NT2/D1 (cell line): ENCODE measurements at places on chromosomes 5 and 9.

DNA sequence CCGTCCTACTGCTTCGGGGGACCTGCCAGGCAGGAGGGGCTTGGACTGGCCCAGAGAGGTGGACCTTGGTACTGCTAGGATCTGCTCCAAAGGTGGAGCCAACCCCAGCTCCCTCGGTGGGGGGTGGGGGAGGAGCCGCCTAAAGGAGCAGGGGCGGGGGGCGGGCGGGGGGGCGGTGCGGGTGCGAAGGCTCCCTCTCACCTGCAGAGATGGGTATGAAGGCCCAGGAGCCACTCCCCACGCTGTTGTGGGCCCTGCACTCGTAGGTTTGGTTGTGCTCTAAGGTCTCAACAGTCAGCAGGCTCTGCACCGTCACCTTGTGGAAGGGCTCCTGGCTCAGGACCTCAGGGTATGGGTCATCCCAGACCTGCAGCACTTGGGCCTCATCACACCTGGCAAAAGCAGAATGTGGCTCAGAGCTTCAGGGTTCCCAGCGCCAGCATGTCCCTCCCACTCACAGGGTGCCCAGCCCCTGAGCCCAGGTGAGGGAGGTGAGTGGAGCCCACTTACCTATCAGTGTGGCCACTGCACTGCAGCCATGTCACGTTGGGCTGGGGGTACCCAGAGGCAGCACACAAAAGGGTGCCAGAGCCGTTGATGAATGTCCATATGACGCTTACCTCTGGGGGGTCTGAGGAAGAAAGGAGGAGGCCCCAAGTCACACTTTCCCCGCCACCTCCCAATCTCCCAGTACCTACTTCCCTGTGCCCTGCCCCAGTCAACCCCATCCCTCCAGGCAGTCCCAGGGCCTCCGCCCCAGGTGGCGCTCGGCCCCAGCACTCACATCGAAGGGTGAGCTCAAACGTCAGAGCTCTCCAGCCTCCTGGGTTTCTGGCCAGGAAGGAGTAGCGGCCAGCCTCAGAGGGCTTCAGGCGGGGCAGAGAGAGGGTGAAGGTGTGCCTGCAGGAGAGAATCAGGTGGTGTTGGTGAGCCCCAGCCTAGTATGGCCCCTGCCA, 16.4 kb downstream of the CSF1R start:
- DNase-seq, result no peak

- no peak for DNase-seq
Measured at GRCh38 chr9:137788561-137789294, 88.9 kb upstream of the CACNA1B start.

DNA sequence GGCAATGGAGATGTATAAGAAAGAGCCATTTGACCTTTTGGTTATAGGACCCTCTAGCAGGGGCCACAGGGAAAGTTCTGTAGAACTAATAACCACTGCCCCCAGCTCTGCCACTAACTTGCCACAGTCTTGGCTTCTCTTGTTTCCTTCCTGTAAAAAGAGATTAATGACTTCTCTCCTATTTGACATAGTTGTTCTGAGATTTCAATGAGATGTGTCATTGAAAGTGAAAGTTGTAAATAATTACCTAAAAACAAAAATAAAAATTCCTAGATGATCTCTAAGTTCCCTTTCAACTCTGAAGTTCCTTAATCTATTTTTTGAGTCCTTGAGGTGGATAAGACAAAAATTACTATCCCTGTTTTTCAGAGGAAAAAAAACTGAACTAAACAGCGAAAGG, 1.4 kb upstream of the KIF12 start:
- no peak for DNase-seq

DNA sequence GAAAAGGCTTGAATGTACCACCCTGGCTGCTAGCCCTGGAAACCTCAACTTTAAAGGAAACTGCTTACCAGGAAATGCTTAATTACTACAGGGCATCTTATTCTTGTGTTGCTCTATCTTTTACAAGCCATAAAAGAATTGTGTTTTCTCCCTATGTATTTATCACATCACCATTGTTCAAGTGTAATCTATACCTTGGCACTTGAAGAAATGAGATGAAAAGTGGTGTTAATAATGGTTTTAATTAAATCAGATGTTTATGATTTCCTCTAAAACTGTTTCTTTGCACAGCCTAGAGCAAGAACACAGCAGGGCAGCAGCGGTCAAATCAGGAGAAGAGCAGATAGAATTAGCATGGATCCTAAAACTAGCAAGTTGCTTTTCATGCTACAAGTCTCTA, 131.8 kb upstream of the RGMB start:
- no peak for DNase-seq

DNA sequence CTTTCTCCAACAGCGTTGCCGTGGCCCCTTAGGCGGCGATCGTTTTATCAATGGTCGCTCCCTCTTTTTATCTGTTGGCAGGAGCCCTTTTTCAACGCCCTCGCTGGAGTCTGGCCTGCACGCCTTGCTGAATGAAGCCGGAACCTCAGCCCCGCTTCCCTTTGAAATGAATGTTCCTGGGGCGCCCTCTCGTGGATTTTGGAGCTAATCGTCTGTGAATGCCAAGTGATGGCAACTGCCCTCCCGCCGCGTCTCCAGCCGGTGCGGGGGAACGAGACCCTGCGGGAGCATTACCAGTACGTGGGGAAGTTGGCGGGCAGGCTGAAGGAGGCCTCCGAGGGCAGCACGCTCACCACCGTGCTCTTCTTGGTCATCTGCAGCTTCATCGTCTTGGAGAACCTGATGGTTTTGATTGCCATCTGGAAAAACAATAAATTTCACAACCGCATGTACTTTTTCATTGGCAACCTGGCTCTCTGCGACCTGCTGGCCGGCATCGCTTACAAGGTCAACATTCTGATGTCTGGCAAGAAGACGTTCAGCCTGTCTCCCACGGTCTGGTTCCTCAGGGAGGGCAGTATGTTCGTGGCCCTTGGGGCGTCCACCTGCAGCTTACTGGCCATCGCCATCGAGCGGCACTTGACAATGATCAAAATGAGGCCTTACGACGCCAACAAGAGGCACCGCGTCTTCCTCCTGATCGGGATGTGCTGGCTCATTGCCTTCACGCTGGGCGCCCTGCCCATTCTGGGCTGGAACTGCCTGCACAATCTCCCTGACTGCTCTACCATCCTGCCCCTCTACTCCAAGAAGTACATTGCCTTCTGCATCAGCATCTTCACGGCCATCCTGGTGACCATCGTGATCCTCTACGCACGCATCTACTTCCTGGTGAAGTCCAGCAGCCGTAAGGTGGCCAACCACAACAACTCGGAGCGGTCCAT, 10.0 kb downstream of the S1PR3 start:
- DNase-seq, result peak; percentile 86

DNA sequence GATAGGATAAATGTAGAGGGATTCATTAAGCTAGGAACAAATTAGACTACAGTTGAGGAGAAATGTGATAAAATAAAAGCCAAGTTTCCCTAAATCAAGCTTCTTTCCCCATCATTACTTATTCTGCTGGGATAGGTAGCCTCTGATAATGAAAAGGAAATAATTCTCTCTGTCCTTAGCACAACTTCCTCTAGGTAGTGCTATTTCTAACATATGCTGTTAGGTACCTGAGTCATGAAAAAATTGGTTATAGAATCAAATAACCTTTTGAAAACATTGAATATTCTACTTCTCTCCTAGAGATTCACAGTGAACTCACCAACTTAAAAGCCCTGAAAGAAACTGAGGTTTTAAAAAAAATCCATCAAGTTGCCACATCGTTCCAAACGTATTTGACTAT, 1793.1 kb downstream of the EFNA5 start:
- no peak for DNase-seq

DNA sequence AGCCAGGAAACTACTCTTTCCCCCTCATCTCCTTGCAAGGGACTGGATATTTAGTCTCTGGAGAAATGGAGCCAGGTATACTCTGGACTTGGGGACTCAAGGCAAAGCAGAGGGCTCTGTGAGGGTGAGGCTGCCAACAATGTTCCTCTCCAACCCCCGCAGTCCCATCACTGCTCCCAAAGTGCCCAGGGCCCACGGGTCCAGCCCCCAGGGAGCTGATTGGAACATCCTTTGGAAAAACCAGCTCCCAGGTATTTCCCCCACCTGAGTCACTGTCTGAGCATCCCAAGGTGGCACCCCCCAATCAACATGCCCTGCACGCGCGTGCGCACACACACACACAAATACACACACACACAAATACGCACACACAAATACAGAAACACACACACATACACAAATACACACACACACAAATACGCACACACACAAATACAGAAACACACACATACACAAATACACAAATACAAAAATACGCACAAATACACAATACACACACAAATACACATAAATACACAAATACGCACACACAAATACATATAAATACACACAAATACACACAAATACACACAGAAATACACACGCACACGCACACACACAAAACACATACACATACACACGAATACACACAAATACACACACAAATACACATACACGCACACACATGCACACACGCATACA, 137.4 kb downstream of the DAB2IP start:
- no peak for DNase-seq

- DNase-seq, result no peak
Measured at GRCh38 chr9:33113799-33114547, 37.5 kb upstream of the SMU1 start.
